ENCODE measurements at places on chromosomes 1 and 21.

GRCh38 chr1:93537924-93538323 is 90.0 kb downstream of the FNBP1L start:
- DNase-seq = no peak

DNA sequence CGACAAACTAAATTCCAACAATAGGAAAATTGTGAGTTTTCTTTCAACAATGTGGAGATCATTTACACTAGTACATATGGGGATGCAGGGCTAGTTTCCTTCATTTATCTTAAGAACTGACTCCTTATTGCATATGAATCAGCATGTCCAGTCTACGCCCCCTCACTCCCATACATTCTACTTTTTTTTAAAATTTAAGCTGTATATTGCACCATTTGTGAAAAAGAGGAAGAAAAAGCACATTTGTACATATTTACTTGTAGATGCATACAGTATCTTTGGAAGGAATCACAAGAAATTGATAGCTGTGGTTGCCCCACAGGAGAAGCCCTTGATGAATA is 15.9 kb downstream of the VPS26C start:
- DNase-seq = no peak

- DNase-seq = no peak
Observed at GRCh38 chr1:119737040-119737682, 25.4 kb downstream of the PHGDH start.

GRCh38 chr1:104868794-104869193 is 1119.1 kb downstream of the AMY1C start:
- DNase-seq = no peak

DNA sequence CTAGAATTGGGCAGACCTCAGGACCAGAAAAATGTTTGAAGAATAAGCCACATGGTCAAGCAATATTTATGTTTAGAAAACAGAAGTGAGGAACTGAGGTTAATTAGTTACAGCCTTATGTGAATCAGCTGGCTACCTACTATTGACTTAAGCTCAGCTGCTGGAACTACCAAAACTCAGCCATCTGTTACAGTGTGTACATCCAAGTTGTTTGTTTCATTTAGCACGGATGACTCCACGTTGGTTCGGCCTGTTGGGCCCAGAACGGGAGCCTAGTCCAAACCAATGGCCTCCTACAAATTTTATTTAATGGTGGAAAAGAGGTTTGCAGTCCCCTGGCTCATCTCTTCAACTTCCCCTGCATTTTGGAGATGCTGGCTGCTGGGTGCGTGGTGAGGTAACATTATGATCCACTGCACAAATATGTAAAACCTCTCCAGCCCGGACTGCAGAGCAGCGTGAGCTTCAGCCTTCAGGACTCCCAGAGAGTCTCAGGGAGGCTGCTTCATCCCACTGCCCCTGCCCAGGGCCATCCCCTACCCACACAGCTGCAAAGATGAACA is 143.4 kb downstream of the ZZZ3 start:
- DNase-seq = no peak
